ENCODE measurements at places on chromosomes 7 and 10.

DNA sequence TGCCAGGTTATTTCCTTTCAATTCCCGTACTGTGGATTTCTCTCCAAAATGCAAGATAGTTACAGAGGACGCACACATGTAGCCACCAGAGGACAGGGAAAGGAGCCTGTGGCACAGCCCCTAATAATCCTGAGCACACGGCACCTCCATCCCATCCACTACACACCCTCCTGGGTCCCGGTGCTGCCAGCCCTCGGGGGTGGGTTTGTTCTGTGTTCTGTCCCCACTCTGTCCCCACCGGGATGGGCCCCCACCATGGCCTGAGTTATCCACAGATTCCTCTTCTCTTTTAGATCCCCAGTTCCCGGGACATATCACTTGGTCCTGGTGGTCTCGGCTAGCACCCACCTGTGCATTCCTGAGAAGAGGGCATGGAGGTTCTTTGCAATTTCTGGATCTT lies 196.9 kb upstream of the PPP2R2D start:
- no peak for DNase-seq

- DNase-seq, result no peak
These were observed 21.7 kb downstream of the AMZ1 start for GRCh38 chr7:2709553-2710285.

DNA sequence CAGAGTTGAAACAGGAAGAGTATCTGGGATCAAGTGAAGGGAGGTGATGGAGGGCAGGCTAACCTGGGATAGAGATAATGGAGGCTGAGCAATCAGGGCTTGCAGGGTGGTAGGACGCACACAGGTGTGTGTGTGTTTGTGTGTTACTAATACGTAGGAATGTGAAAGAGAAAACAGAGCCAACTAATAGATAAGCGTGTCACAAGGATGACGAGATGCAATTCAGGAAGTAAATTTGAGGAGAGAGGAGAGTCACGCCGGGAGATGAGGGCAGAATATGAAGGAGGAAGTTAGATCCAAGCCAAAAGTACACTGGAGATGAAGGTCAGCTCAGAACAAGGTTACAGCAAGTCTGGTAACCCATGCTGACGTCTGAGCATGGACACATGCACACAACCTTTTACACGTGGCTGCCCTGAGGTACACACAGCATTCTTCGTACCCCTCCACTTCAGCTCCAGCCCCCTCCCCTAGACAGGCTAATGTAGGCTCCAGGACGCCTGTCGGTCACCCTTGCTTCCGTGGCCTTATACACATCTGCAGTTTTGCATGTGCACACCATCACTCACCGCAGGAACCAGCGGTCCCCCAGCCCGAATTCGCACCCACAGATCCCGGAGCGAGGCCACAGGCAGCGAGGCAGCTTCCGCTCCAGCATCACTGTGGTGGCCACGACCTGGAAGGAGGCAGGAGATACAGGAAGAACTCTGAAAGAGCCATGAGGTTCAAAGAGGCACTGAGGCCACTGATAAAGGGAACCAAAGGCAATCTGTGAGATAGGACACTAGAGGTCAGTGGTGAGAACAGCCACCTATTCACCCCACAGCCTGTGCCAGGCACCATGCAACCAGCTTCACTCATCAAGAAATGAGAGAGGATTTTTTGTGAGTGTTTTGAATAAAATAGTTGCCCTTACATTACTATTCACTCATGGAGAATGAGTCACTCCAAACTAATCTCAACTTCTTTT lies 23.7 kb upstream of the TRPV6 start:
- no peak for DNase-seq

DNA sequence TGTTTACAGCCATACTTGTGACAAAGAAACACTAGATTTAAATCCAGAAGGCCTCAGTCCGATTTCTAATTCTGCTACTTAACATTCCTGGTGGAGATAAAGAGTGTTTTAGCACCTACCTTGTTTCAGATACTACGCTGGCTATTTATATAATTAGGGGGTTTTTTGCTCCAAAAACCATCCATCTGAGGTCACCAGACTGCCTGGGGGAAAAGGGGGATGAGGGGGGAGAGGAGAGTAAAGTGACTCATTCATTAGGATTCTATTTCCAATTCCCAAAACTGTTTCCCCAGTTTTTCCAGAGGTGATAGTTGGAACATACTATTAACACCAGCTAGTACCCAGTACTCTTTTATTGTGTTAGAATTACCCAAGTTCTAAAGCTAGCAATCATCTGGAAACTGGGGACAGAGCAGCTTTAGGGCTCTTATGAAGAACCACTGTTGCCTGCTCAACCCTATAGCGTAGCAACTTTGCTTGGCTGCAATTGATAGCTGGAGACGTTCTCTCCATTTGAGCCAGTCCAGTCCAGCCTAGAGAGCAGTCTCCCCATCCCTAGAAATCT lies 6.6 kb downstream of the GCC1 start:
- no peak for DNase-seq

DNA sequence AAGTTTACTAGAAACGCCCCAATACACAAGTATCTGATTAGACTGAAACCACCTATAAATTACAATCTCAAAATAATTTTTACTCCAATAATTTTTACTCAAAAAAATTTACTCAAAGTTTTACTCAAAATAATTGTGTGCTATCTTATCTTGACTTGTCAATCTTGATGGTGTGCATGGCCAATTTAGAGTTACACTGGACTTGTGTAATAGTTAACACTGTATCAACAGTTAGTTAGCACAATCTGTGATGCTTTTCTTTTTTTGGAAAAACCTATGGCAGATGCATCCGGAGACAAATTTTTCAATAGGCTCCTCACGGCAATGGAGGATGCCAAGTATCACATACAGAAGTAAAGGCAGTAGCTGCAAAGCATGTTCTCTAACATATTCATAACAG lies 24.9 kb downstream of the LMOD2 start:
- DNase-seq, result no peak

DNA sequence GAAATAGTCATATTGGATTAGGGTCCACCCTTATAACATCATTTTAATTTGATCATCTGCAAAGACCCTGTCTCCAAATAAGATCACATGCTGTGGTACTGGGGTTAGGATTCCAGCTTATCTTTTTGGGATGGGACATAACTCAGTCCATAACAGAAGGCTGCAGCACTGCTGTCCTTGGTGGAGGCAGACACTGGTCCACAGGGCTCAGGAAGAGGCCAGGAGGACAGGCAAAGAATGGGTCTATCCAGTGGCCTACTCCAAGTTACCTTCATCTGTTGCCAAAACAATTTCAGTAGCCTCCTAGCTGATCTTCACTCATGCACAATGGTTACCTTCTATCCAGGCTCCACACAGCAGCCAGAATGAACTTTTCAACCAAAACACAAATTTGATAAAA lies 387.0 kb downstream of the GRID1 start:
- no peak for DNase-seq

DNA sequence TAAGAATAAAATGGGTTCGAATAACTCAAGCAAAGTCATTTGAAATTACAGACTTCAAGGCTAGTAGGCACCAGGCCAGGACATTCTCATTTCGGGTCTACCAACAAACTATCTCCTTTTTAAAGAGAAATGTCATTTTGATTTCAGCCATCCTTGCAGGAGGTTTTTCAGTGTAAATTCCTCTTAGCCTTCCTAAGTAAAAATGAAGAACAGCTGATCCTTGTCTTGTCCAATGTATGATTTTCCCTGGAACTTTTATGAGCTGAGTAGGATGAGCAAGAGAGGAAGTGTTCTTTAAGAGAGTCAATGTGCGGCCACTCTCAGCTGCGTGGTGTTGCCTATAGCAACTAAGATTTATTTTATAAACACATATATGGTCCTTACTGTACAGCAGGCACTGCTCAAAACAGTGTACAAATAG lies 110.1 kb downstream of the PLCE1 start:
- no peak for DNase-seq

GRCh38 chr7:141359740-141360415 lies 191.3 kb upstream of the AGK start:
- DNase-seq, result no peak
